Keratinocyte (primary cell): ENCODE measurements at places on chromosomes 4 and X.

GRCh38 chrX:106957856-106958255 is 37.7 kb downstream of the CLDN2 start:
- DNase-seq: no peak

DNA sequence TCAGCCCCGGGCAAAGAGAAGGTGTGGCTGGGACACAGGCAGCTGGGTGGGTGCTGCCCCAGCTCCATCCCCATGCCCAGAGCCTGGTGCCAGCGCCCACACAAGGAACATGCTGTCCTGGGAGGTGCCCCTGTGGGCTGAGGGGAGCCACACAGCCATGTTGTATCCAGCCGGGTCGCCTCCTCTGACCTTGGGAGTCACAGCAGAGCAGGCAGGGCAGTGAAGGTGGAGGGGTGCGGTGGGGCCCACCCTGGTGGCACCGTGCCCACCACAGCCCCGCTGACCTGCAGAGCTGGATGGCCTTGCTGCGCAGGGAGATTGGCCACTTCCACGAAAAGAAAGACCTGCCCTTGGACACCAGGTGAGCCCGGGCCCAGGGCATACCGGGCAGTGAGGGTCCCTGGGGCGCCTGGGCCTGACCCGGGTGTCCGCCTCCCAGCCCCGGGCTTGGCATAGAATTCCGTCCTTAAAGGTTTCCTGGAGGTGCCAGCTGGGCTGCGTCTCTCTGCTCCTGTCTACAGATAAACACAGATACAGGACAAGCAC is 18.7 kb upstream of the ADD1 start:
- DNase-seq: no peak

DNA sequence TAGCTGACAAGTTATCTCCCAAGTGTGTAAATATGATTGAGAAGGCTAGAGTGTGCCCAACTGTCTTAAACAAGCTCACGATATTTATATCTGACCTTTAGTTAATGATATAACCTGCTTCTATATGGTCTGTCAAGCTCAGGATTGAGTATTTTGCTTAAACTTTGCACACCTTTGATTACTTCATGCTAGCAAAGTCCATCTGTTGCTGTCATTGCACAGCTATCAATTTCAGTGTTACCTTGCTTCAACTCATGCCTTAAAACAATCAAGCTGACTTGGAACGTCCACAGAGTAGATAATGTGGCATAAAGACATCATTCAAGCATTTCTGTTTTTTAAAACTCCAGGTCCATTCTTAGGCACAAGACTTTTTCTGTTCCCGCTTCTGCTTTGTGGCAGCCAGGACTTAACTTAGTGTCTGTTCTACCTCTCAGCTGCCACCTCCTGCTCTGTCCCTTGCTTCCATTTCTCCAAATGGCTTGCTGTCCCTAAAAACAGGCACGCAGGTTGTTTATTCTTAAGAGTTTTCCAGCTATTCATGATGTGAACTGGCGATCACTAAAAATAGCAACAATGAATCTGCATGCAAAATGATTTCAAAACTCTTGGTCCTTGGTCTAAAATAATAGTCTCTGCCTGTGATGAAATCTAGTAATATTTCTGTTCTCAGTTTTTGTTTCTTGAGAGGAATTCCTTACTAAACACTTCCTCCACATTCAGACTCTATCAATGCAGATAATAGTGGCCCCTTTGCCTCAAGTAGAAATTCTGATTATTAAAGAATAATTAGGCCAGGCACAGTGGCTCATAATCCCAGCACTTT is 16.3 kb upstream of the NEIL3 start:
- no peak for DNase-seq

GRCh38 chr4:72388521-72388920 is 180.5 kb downstream of the ADAMTS3 start:
- no peak for DNase-seq

DNA sequence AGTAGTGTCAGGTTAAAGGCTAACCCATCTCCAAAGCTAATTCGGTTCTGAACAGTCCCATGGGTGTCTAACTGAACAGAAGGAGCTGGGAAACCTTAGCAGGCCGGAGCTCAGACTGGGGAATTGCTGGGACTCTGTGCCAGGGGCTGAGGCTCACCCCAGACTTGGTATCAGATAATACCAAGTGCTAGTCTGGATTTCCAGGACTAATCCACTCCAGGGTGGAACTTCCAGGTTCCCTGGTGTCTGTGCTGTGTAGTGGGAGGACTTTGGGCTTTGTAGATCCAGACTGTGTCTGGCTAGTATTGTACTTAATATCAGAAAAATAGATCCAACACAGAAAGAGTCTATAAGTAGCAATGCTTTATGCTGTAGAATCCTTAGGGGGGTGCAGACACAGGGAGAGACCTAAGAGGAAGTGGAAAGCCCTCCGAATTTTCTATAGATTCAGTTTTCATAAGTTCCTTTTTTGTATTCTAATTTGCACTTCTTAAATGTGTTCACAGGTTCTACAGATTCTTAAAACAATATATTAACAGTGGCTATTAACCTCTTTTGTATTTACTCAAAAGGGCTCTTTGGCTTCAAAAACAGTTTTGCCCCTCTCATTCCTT is 4.1 kb downstream of the ZNF827 start:
- DNase-seq: no peak

DNA sequence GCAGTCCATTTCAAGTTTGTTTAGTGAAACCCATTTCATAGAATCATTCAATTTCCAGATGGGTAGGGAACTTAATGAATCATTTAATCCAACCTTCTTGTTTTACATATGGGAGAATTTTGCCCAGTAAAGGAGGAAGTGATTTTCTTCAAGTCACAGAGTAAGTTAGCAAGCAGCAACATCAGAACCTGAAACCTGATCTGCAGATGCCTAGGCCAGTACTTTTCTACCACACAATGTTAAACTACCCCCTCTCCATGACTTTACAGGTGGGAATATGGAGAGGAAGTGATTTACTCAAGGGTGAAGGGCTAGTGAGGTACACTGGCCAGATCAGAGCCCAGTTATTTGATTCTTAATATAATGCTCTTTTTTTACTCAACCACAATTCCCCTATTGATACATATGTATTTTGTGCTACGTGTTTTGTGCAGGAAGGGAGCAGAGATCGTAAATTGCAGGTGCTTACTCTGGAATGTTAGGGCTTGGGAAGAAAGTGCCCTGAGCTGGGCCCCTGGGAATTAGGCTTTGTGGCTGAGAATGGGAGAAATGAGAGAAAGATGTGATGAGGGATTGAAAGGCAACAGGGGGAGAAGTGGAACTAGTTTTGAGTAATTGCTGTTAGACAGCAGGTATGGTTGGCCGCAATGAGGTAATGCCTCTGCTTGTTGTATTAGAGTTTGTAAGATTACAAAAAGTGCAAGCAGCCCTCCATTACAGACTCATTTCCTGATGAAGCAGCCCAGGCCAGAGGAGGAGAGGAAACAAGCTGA is 6.8 kb downstream of the LHFPL1 start:
- no peak for DNase-seq

GRCh38 chr4:26766141-26766540 is 94.5 kb upstream of the STIM2 start:
- DNase-seq: no peak

DNA sequence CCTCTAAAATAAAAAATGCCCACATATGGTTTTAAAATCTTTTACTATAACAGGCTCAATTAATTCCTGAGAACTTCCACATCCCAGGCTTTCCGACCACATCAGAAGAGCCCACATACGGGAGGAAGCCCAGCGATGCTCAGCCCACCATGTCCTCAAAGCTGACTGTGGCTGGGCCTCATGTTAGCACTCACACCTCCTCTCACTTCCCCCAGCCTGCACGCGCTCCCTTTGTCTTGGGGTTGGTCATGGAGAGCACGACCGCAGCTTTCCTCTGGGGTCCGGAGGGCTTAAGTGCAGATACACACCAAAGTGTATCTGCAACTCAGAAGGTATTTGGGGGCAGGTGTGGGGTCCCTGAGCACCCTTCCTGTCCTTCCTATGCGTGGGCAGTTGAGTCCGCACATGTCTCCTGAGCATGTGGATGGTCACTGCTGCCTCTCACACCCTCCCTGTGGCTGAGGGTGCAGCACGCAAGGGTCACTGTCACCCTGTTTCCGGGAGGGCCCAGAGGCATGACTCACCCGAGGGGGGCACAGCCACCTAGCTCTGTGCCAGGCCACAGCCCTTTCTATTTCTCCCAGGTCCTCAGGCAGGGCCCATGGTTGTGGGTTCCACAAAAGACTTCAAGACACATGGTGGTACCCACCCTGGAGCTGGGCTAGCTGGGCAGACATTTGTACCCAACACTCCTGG is 21.2 kb downstream of the WDR1 start:
- no peak for DNase-seq

DNA sequence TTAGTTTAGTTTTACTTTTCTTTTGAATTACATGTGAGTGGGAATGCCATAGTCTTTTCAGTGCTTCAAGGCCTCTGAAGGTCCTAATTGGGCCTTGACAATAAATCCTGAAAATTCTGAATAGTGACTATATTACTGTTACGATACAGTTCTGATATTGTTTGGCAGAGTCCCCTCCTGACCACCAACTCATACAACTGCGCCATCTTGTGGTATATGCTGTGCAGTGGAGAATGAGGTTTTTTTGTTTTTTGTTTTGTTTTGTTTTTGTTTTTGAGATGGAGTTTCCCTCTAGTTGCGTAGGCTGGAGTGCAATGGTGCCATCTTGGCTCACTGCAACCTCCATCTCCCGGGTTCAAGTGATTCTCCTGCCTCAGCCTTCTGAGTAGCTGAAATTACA is 56.6 kb upstream of the CHRDL1 start:
- no peak for DNase-seq

- no peak for DNase-seq
These were observed 40.9 kb downstream of the ADH5 start for GRCh38 chr4:99047710-99048109.

DNA sequence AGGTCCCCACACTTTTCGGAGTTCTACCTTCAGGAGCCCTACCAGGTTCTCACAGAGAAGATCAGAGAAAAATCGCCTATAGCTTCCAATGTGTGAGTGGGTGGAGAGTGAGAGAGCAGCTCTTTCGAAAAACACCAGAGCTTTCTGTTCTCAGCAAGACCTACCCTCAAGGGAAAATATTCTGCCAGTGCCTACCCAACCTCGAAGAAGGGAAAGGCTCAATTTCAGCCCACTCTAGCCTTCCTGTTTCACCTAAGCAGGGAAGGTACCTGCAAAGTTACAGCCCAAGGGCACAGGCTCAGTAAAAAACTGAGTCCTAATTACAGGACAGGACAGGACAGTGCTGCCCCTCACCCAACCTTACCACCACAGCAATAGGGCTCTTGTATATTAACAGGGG is 104.0 kb upstream of the WDR17 start:
- DNase-seq: no peak

DNA sequence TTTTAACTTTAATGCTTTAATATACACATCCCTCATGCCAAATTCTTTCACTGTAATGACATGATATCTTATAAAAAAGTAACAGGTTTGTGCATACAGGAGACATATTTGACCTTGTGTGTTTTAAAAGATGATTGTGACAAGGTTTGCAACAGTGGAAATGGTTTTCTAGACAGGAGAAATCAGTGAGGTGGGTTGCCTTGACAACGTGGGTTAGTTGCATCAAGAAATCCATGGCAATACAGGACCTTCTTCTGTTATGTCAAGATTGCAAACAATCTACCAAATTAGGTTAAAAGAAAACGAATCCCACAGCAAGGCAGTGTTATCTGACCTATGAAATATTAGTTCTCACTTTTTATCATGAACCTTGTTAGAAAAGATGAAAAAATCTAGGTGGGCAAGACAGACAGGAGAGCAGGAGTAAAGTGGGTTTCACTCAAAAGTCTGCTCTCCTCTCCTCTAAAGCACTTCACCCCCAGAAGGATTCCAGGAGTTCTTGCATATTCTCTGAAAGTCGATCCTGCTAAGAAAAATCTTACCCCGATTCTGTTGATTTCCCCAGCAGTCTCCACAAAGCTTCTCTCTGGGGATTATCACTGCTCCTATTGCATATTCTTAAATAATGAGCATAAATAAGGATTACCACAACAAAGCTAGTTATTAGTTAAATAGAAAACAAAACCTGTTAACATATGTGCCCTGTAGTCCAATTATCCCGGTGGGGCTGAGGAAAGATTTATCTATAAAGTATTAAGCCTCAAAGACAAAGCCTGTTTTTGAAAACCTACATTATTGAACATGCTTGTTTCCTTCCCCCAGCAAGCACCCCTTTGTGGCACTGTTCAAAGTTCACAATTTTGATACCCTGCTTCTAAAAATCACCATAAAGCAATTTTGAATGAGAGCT is 71.0 kb downstream of the TMA16 start:
- DNase-seq: no peak

DNA sequence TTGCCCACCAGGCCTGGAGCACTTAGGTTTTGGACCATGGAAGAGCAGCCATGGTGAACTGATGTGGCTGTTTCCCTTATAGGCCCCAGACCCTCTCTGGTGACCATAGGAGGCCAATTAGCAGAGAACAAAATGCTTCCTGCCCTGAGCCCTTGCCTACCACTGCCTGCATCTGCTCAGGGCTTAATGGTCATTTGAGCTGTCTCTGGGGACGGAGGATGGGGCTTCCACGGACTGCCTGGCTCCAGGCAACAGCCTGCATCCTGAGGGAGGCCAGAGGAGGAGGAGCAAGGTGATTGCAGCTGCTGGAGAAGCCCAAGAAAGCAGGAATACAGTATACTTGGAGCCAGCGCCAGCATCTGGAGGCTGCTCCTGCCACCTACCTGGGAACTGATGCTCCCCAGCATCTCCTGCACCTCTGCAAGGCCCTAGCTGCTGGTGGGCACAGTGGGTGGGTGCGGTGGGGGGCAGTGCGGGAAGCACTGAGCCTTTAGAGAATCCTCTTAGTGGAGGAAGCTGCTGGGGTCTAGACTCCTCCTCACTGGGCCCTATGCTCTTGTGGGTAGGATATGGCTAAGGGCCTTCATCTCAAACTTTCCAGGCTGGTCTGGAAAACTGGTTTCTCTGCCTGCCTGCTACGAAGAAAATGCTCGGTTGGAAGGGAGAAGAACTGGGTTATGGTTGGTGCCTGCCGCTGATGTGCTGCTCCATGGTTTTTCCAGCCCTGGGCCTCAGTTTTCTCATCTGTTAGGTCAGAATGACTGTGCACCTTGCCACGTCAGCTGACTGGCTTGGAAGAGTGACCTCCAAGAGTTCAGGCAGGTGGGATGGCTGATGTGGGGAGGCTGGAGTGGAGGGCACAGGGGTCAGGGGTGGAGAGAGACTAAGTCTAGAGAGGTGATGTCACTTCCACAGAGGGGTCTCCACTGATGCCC is 158.8 kb upstream of the PJA1 start:
- DNase-seq: no peak

GRCh38 chr4:151389311-151389710 is 19.7 kb upstream of the FHIP1A start:
- no peak for DNase-seq

DNA sequence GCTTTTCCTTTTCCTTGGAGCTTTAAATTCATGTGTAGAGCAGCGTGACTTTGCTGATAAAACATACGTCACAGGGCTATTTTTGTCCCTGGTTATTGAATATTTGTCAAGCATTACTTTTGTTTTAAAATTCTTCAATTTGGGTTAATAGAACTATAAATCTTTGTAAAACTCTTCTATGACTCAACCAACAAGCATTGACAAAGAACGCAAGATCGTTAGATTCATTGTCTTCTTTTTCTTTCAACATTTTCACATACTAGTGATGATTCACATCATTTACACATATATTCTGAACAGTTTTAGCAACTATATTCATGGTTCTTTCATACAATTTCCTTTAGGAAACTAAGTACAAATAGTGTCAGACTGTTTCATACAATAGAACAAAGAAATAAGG is 72.0 kb upstream of the GPM6A start:
- no peak for DNase-seq

- DNase-seq: no peak
These were observed 254.5 kb upstream of the PPARGC1A start for GRCh38 chr4:24144381-24144780.
